ENCODE measurements at places on chromosomes 11 and 22.

DNA sequence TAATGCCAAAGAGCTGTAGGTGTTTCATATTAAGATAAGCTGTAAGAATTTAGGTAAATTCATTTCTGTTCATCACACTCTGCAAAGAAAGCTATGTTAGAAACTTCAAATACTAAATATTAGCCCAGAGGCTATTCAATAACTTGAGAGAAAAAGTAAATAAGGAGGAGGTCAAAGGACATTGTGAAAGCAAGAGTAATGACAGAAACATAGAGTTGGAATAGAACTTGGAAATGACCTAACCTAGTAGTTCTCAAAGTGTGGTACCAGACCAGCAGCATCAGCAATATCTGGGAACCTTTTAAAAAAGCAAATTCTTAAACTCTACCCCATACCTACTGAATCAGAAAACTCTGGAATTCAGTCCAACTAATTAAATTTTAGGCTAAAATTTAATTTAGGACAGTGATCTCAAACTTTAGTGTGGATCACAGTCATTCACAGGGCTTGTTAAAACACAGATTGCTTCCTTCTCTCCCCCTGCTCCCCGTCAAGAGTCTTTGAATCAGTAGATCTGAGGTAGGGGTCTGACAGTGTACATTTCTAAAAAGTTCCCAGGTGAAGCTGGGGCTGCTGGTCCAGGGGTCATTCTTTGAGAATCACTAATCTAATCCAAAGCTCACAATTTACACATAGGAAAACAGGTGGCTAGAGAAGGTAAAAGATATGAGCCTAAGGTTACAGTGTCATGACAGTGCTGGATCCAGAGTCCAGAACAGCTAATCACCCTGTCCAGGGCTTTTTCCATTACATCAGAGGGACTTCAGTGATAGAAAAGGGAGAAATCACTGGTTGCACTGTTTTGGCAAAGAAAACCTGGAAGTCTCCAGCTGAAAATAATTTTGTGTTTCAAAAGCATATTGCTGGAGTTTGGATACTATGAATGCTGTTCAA lies 241.1 kb downstream of the SOX6 start:
- H3K27me3 ChIP-seq, result no peaks in the 10 kb centered on the region
- no peak overlapping the region for H3K4me3 ChIP-seq
- no peaks in the 10 kb centered on the region for H3K4me1 ChIP-seq
- no peak overlapping the region for H3K27ac ChIP-seq

DNA sequence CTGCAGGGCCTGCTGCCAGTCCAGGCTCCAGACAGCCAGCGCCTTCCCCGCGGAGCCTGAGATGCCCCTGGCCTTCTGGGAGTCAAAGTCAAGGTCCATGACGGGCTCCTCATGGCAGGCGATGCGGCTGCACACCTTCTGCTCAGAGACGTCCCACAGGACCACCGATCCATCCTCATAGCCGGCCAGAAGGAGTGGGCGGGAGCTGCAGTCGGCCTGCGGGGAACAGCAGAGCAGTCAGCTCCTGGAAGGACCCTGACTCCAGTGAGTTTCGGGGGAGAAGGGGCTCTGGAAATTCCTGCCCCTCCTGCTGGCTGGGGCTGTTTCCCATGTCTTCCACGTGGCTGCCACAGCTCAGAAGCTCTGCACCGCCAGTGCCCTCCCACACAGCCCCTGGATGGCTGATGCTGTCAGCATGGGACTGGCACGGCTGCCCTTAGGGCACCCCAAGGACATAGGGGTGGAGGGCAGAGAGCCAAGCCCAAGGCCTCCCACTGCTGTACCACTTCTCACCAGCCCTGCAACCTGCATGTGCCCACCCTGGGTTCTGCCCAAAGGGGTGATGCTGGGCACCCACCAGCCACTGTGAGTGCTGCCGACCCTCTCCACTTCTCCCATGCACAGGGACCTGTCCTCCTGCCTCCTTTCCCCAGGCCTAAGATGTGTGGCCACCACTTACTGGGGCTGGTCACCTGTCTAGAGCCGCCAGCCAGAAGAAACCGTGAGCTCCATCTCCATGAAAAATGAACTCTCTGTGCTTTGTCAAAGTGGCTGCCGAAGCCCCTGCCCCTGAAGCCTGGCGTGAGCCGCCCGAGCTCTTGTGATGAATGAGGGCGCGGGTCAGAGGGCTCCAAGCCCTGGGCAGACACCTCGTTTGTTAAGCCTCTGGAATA lies 41.7 kb downstream of the TBX1 start:
- peaks cover 39% of the 10 kb centered on the region for H3K4me1 ChIP-seq
- no peak overlapping the region for H3K27ac ChIP-seq
- H3K36me3 ChIP-seq, result no peaks in the 10 kb centered on the region
- H3K4me3 ChIP-seq, result no peak overlapping the region
- no peak for DNase-seq
- no peaks in the 10 kb centered on the region for H3K27me3 ChIP-seq

GRCh38 chr11:11335043-11335442 lies 18.0 kb downstream of the CSNK2A3 start:
- no peaks in the 10 kb centered on the region for H3K4me1 ChIP-seq
- no peak for DNase-seq

DNA sequence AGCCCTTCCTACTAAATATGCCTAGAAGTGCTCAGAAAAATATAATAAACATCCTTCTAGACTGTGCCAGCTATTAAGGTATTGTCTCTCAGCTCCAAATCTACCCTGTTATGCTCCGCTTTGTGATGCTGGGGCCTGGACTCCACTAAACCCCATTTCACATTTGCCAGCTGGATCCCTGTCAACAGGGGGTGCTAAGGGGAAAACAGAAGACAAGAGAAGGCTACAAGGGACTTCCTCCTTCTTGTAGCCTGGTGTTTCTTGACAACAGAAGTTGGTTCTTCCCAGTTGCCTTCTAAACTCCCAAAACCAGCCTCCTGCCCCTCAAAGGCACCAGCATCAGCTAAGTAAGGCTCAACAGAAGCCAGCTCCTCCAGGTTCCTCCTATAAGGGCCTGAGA lies 5.2 kb downstream of the NUMA1 start:
- H3K4me3 ChIP-seq, result no peak overlapping the region
- DNase-seq, result no peak
- peaks cover 25% of the 10 kb centered on the region for H3K4me1 ChIP-seq
- no peak overlapping the region for H3K27ac ChIP-seq

DNA sequence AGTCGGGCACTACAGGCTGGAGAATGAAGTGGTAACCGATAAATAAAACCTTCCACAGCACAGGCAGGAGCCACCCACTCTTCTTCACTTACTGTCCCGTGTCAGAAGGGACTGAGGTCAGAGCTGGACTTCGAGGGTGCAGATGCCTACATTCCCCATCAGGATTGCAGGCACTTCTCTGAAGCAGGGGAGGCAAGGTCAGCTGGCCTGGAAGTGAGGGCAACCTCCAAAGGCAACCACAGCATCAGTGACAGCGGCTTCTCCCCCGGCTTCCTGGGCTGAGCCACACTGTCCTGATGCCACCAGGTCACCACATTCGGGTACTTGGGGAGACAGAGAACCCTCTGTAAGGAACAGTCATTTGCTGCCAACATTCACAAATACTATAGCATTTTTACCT lies 22.7 kb downstream of the TCIRG1 start:
- no peaks in the 10 kb centered on the region for H3K27me3 ChIP-seq
- no peak overlapping the region for H3K27ac ChIP-seq
- DNase-seq, result no peak
- peaks cover 5% of the 10 kb centered on the region for H3K36me3 ChIP-seq
- H3K4me3 ChIP-seq, result no peak overlapping the region

Data from thoracic aorta (tissue), 2 donors.